Neuronal stem cell (in vitro differentiated cells): ENCODE measurements at places on chromosomes 3 and 15.

- DNase-seq = no peak
Observed at GRCh38 chr3:14037211-14037610, 87.5 kb downstream of the CHCHD4 start.

DNA sequence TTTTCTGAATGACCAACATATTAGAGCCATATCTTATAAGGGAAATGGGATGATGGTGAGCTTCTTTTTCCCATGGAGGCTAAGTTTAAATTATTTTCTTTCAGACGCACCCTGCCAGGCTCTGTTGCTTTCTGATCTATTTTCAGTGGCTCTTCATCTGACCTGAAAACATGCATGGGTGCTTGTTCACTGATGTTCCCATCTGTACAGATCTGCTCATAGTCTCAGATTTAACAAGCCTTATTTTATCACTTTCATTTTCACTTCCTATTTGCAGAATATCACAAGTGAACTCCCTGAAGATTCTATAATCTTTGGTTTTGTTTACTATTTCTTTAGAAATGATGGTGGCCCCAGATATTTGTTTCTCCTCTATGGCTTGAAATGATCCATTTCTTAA lies 31.1 kb upstream of the SUCLG2 start:
- no peak for DNase-seq

DNA sequence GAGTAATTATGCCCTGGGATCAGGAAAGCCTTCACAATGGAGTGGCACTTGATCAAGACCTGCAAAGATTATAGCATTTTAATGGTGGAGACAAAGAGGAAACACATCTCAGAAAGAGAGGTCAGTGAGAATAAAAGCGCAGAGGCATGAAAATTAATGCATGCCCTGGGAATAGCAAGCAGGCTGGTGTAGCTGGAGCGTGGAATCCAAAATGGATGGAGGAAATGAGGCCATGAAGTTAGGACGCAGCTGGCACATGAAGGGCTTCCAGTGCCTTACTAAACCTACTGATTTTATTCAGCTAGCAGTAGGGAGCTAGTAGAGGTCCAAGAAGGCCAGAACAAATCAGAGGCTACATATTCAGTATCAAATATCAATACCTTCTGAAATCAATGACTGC lies 38.1 kb downstream of the TMEM212 start:
- DNase-seq = no peak

GRCh38 chr3:100004931-100005330 lies 109.4 kb downstream of the FILIP1L start:
- DNase-seq = no peak

DNA sequence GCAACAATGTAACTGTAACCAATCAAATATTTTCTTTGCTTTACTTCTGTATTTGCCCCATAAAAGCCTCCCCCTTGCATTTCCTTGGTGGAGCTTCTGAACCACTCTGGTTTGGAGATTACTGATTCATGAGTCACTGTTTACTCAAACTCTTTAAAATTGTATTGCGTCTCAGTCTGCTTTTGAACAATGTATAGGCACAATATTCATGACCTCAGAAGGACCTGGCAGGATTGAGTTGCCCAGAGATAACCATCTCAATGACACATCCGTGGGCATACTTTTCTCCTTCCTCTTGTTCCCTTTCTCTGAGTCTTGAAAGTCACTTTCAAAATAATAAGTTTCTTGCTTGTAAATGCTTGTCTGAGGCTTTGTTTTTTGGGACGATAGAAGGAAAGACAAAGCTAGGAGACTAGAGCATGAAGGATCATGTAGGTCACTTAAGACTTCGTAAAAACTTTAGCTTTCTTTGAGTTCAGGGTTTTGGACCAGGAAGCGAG lies 57.1 kb upstream of the POU1F1 start:
- no peak for DNase-seq

GRCh38 chr3:63328365-63328764 lies 50.3 kb downstream of the SYNPR start:
- DNase-seq = no peak

DNA sequence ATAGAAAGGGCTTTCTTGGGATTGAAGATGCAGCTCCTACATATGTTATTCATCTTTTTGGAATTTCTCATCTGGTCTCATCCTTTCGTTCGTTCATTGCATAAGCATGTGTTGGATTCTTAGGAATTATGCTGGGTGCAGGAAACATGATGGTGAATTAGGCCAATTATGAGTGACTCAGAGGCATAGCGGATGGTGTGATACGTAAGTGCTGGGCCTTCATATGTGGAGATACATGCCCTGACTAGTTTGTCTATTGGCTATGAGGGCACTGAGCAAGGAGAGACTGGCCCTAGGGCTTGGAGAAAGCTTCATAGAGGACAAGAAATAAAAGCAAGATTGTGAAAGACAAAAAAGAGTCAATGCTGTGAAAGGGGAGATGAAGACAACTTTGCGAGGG lies 235.1 kb downstream of the MYRIP start:
- DNase-seq = no peak

DNA sequence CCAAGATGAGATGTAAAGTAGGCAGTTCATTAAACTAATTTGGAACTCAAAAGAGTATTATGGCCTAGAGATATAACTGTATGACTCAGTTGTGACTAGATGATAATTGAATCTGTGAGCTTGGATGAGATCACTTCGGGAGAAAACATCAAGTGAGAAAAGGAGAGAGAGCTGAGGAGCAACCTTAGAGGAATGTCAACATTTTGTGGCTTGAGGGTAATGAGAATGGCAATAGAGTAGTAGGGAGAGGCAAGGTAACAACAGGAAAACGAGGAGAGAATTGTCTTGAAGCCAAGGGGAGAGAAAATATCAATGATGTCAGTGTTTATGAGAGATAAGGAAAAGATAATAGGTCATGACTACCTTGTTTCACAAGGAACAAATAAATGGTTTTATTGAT lies 580.2 kb downstream of the NLGN1 start:
- DNase-seq = no peak

DNA sequence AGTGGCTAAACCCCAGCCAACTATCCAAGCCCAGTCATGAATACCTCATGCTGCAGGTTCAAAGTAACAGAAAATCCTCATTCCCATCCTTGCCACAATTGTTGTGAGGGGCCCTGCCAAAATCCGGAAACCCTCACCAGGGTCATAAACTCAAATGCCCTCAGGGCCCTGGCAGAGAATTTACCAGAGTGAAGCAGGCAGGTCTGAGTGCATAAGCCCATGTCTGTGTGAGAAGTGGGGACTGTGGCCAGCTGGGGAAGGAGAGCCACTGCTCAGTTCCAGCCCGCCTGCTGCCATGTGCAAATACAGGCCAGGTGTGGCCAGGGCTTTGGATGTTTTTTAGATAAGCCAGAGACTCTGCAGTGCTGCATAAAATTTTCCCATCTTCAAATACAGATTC lies 7.0 kb downstream of the CEP152 start:
- no peak for DNase-seq

DNA sequence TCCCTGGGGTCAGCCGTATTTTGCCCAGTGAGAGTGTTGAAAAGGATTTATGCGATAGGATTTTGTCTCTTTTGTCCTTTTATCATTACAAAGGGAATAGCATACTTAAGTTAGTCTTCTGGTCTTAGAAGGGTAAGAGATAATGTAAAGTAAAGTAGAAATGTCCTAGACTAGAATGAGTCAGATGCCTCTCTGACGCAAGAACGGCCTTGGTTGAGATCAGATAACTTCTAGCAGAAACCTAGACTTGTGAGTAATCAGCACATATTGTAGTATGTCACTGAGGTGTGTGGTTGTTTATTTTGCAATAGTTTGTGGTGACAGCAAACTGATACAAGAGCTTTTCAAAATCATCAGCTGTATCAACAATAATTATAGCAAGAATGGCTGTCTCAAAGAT lies 866.1 kb downstream of the NSUN3 start:
- DNase-seq = no peak

GRCh38 chr3:120796976-120797375 lies 54.4 kb downstream of the GTF2E1 start:
- no peak for DNase-seq

DNA sequence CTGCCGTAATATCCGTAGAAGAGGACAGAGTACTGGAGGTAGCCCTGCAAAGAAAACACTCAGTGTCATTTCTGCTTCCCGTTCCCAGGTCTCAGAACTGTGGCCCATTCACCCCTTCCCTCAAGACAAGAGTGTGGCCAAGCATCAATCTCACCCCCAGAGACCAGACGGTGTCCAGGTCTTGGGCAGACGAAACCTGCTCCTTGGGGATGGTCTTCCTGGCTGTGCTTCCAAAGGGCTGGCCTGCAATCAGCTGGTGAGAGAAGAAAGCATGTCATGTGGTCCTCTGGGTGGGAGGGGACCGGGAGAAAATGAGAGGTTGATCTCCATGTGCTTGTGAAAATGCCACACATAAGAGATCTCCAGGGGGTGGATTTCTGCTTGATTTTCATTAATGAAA lies 15.8 kb downstream of the TMC3 start:
- DNase-seq = no peak

DNA sequence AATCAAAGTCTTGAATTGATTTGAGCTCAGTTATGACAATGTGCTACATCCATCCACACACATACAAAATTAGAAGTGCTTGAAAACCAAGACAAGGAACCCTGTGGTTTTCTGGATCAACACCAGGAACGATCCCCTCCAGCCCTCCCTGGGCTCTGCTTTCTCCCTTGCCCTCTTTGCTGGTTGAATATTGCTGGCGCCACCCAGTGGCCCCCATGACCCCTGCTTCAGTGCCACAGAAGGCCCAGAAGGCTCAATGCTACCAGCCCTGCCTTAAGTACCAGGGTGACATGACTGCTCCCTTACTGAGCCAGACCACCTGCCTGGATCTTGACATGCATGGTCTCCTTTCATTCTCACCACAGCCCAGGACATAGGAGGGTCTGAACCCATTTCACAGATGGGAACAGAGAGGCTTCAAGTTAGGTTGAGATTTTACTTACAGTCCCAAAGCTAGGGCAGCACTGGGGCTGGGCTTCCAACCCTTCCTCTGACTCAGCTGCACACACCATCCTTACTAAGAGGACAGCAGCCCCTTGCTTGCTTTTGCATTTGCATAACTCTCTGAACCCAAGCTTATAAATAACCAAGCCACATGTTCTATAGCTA lies 15.0 kb downstream of the IL12A start:
- peak; percentile 24 for DNase-seq
